A172 (cell line): ENCODE measurements at places on chromosomes 1 and 21.
A peak's percentile ranks its signal among the peaks of the same experiment; 100 is the strongest.

DNA sequence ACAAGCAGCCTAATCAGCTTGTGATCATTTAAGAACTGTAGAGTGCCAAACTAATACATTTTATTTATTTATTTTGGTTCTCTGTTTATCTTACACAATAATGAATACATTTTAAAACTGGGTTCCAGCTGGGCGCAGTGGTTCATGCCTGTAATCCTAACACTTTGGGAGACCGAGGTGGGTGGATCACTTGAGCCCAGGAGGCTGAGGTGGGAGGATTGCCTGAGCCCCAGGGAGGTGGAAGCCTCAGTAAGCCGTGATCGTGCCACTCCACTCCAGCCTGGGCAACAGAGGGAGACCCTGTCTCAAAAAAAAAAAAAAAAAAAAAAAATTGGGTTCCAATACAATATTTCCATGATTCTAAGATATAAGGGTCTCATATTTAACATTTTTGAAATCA, 9.2 kb downstream of the FBXO28 start:
- DNase-seq: no peak

GRCh38 chr1:67957066-67957465, 93.4 kb downstream of the DIRAS3 start:
- no peak for DNase-seq

- no peak for DNase-seq
Measured at GRCh38 chr1:3036447-3037280, 15.4 kb downstream of the ACTRT2 start.

GRCh38 chr1:16438516-16438915, 1.3 kb upstream of the SPATA21 start:
- DNase-seq: no peak

- DNase-seq: no peak
Measured at GRCh38 chr1:92845908-92846307, 14.1 kb downstream of the RPL5 start.

DNA sequence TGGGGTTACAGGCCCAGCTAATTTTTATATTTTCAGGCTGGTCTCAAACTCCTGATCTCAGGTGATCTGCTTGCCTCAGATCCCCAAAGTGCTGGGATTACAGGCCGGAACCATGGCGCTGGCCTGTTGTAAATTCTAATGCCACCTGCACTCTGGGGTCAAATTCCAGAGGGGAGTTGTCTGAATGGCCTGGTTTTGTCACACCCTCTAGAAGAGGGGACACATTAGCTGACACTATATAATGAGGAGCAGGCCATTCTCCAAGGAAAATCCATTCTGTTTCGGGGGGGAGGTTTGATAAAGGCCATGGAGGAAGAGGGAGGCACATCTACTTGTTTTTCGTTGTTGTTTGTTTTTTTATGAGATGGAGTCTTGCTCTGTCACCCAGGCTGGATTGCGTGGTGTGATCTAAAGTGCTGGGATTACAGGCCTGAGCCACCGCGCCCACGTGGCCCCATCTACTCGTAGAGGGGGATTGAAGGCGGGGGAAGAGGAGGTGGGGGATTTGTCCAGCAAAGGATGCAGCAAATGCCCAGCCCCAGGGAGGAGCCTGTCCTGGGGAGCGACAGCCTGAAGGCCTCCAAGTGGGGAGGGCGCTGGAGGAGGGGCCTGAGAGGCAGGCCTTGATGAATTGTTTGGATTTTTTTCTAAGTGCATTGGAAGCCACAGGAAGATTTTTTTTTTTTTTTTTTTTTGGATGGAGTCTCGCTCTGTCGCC, 78.4 kb upstream of the SLC45A1 start:
- DNase-seq: peak; percentile 57
